AML-193 (cell line): ENCODE measurements at places on chromosomes 3 and 15.

DNA sequence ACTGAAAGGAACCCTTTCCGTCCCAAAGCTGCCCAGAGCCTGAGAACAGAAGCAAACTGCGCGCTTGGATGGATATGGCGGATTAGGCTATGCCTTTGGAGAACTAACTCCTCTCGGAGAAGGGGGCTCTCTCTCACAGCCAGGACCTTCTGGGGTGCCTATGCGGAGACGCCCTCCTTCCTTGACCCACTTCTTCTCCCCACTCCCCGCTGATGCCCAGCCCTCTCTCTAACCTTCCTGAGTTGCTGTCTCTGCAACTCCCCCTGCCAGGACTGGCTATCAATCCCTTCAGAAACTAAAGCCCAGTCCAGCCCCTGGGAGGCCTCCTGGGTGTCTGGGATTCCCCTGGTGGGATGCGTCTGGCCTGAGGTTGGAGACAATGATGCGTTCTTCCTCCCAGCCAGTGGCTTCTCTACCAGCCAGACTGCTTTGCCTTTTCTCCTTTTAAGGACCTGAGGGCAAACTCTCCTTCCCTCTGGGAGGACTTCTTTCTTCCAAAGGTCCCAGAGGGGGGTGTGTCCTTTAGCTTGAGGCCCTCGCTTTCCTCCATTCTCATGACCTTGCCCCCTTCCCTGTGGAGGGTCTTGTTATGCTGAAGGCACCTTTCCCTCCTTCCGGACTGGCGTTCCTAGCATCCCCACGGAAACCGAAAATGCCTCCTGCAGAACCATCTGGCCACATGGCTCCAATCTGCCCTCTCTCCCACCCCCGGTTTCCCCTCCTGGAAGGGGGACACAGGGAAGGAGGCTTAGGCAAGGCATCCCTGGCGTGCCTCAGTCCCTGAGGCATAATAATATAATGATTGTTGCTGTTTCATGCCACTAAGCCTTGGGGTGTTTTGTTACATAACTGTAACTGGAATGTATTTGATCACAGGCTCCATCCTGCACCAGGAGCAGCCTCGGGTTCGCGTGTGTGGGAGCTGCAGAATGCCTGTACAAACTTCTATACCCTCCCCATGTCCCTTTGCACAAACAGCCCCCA lies 63.4 kb upstream of the C15orf39 start:
- no peak for DNase-seq

DNA sequence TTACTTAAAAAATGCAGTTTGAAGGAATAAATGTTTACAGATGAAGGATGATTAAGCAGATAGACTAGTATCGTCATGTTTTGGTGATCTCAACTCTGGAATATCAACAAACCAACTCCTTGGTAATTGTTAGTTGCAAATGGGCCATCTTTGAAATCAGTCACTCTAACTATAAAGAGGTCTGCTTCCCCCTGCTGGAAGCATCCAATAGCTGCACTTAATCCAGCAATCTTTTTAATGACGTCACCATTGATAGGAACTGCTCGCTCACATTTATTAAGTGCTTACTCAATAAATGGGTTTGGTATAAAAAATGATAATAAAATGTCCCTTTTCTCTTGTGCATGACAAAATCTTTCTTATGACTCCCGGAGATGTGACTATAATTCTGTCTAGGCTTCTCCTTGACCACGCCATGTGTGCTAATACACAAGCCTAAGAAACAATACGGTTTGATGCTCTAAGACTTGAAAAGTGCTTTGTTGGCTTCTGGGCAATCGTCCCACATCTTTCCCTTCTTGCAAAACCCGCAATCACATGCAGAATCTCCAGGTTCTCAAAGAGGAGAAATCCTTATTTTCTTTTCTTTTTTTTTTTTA lies 227.6 kb upstream of the POU1F1 start:
- DNase-seq = peak; percentile 71

GRCh38 chr3:87351937-87352336 lies 75.6 kb upstream of the POU1F1 start:
- DNase-seq = no peak

DNA sequence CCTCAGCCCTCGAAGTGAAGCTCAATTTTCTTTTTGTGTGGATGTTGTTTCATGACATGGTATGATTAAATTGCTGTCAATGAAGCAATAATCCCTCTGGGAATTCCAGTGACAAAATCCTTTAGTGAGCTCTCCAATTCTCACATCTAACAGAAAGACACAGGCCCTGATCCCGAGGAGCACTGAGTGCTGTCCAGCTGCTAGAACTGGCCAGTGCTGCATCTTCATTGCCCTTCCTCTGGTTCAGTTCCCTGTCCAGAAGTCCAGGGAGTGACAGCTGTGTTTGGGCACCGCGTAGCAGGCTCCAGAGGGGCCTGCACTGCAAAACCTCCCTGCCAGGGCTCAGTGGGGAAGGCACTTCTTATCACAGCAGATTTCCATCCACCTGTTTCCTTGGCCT lies 516.8 kb upstream of the ATP11B start:
- DNase-seq = no peak

- DNase-seq = peak; percentile 99
Observed at GRCh38 chr15:75451674-75452363, at the start of gene SIN3A. Gene SIN3A (minus strand): TSS chr15:75451690. CDS start chr15:75430375, 21,315 bp downstream.

GRCh38 chr3:59502806-59503205 lies 453.0 kb upstream of the CFAP20DC start:
- DNase-seq = no peak

DNA sequence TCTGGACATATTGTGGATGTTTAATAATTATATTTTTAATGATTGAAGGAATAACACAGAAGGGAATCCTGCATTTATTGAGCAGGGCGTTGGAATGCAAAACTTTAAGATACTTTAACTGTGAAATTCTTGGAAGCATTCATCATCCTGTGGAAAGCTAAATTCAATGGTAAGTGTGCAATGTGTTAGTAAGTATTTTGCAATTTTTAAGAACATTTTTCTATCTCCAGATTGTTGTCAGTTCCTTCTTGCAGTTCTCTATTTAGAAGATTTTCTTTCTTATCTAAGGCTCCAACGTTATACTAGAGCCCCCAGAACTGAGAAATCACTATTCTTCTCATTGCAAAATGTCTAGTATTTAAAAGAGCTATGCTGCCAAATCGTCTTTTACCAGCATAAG lies 132.2 kb upstream of the TSC22D2 start:
- no peak for DNase-seq

DNA sequence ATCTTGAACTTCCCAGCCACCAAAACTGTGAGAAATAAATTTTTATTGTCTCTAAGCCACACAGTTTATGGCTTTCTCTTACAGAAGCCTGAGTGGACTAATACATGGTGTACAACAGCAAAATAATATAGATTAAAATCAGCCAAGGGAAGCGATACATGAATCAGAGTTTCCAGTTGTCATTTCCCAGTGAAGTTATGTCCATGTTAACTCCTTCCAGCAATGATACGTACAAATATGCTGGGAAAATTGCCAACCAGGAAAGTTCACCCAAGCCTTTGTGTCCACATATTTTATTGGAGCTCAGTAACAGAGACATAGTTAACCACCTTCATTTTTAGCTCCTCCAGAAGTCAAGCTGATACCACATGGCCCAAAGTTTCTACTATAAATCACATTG lies 280.9 kb upstream of the KCNMB2 start:
- no peak for DNase-seq

- no peak for DNase-seq
Observed at GRCh38 chr15:45326280-45326679, 52.1 kb downstream of the GATM start.

DNA sequence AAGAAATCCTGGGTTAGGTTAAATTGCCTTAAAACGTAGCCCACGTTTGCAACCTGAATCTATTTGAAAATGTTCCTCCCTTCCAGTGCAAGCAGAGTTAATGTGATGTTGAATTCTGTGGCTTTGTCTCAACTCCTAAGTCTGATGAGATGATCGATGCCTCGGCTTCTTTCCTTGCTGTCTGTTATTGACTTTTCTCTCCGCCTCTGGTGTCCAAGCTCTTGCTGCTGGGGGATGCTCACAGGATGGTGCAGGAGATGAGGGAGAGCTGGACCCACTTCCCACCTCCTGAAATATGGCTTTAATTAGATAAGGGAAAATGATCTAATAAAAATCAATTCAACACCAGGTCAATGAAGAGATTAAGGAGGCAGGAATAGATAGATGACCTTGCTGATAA lies 407.9 kb upstream of the RGMA start:
- DNase-seq = no peak

DNA sequence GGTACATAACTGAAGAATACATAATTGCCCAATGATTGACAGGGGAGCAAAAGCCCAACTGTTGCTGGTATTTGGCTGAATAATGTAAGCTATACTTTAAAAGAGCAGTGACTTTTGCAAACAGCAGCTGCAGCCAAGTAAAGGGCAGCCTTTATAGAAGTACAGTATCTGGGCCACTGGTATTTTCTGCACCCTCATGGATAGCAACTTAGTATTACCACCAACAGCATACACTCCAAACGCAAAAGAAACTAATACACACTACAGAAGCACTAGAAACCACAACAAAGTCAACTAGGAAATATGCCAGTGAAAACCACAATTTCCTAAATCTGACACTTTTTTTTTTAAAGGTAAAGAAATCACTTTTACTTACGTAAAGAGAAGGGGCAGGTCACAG lies 206.1 kb downstream of the TIGIT start:
- peak; percentile 27 for DNase-seq

GRCh38 chr3:30408105-30408557 lies 198.3 kb upstream of the TGFBR2 start:
- no peak for DNase-seq

DNA sequence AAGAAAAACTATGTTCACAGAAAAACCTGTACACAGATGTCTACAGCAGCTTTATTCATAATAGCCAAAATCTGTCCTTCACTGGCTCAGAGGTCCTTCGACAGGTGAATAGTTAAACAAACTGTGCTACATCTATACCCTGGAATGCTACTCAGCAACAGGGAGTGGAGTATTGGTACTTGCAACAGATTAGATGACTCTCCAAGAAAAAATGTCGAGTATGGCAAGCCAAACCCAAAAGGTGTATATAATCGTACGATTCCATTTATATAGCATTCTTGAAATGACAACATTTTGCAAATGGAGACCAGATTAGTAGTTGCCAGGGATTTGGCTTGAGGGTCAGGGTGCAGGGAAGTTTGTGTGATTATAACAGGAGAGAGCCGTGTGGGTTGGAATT lies 22.4 kb upstream of the RGMA start:
- DNase-seq = no peak

DNA sequence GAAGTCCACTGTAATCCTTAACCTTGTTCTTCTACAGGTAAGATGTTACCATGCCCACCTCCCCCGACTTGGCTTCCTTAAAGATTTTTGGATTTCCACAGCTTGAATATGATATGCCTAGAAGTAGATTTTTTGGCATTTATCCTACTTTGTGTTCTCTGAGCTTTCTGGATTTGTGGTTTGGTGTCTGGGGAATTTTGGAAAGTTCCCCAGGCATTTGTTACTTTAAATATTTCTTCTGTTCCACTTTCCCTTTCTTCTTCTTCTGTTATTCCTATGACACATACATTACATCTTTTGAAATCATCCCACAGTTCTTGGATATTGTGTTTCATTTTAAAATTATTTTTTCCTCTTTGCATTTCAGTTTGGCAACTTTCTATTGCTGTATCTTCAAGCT lies 122.1 kb upstream of the TMEM108 start:
- no peak for DNase-seq

DNA sequence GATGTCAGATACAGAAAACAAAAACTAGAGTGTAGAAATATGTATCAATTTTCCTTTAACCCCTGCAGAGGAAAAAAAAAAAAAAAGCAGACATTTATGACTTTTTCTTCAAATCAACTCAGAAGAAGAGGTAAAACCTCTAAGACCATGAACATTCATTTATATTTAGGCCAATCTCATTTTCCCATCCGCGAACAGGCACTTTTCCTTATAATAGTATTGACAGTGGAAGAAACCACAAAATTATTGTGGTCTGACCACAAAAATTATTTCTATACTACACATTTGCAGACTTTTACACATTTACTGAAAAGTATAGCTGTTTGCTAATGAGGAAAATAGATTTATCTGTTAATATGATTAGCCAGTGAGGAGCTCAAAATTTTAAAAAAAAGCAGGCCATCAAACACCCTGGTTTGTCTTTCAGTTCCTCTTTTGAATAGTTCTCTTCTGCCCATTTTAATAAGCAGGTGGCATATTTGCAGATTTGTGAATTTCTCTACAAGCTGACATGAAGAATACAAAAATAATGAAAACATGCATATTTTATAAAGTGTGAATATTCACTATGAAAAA lies 5.7 kb downstream of the OSBPL11 start:
- DNase-seq = peak; percentile 13

GRCh38 chr3:108953210-108953609 lies 469 bp downstream of the GUCA1C start:
- no peak for DNase-seq

DNA sequence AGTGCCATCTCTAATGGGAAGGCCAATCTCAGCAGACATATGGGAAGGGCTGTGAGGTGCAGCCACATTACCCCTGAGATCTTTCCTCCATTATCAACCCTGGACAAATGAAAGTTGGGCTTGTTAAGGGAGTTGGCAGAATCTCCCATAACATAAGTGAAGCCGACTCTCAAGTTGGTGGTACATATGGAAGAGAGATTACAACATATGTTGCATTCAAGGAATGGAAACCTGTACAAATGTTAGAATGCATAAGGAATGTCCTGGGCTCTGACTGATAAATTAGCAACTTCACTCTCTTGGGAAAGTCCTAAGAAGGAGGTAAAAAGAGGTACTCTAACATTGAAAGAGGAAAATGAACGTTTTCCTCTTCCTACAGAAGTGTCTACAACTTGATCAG lies 288.7 kb downstream of the IL20RB start:
- no peak for DNase-seq

- DNase-seq = peak; percentile 83
Observed at GRCh38 chr15:84654689-84655453, 788 bp upstream of the WDR73 start.

DNA sequence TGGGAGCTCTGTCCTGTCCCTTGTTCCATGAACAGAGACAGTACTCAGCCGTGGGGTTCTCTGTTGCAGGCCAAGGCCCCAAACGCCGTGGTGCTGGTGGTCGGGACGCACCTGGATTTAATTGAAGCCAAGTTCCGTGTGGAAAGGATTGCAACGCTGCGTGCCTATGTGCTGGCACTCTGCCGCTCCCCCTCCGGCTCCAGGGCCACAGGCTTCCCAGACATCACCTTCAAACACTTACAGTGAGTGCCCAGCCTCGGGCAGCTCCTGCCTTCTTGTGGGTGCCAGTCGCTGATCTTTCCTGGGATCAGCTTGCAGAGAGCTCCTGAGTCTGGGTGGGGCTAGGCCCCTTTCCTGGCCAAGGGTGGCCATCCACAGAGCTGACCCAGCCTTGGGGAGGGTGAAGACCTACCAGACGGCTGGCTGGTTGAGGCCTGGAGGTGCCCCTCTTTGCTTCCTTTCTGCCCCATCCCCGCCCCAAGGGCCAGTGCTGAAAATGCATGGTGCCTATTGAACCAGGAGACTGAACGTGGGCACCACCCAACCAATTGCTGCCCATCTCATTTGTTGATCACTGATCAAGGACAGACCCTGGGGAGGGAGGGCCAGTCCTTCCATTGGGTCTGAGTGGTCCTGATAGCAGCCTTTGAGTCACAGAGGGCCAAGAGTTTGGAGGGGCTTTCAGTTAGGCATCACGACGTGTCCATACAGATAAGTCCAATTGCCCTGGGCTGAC lies 106.9 kb downstream of the LRRK1 start:
- DNase-seq = no peak
